ENCODE measurements at places on chromosomes 1 and 21.

DNA sequence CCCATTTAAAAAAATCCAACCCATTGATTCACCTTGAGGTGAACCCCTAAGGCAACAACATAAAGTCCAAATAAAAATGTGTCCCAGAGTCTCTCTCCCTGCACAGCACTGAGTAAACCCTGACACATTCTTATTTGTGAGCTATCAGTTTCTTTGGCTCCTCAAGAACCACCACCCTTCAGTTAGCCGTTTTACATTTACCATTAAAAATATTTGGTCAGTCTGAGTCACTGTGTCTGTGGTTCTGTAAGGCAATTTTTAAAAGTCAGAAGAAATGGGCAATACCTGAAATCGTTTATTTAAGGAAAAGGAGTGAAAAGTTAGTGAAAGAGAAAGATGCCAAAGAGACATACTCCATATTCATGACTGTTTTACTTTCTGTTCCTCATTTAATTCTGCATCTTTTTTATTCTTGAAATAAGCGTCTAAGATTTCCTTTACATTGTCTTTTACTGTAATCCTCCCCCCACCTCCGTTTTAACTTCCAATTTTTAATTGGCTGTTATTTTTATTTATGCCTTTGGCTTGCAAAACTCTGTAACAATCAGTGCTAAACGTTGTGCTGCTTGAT, 91.7 kb upstream of the IVNS1ABP start:
- DNase-seq: no peak

- no peak for DNase-seq
These were observed 13.2 kb downstream of the VPS45 start for GRCh38 chr1:150080784-150081183.

DNA sequence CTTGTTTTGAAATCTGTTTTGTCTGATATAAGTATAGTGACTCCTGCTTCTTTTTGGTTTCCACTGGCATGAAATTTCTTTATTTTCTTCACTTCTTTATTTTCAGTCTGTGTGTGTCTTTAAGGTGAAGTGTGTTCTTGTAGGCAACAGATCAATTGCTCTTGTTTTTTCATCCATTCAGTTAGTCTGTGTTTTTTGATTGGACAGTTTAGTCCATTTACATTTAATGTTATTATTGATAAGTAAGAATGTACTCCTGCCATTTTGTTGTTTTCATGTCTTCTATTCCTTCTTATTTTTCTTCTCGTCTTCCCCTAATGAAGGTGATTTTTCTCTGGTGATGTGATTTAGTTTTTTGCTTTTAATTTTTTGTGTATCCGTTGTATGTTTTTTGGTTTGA, 487.7 kb upstream of the PBX1 start:
- DNase-seq: no peak

GRCh38 chr1:161091093-161091492, 1.7 kb upstream of the NECTIN4 start:
- no peak for DNase-seq

GRCh38 chr1:3477241-3477995, 23.0 kb downstream of the ARHGEF16 start:
- DNase-seq: no peak

- DNase-seq: no peak
These were observed 283.8 kb downstream of the CACNA1E start for GRCh38 chr1:181767001-181767708.

DNA sequence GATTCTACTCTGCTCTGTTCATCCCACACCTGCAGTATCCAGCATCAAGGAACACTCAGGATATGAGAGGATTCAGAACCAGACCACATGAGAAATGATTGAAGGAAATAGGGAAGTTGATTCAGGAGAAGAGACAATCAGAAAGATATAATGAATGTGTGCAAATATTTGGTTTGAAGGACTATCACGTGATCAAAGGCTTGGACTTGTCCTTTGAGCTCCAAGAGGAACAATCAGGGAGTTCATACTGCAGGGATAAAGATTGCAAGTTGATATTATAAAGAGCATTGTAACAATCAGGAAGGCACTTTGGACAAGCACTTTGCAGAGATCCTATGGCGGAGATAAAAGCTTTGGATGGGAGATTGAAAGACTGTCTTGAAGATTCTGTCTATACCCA, 13.9 kb upstream of the PIGM start:
- no peak for DNase-seq

DNA sequence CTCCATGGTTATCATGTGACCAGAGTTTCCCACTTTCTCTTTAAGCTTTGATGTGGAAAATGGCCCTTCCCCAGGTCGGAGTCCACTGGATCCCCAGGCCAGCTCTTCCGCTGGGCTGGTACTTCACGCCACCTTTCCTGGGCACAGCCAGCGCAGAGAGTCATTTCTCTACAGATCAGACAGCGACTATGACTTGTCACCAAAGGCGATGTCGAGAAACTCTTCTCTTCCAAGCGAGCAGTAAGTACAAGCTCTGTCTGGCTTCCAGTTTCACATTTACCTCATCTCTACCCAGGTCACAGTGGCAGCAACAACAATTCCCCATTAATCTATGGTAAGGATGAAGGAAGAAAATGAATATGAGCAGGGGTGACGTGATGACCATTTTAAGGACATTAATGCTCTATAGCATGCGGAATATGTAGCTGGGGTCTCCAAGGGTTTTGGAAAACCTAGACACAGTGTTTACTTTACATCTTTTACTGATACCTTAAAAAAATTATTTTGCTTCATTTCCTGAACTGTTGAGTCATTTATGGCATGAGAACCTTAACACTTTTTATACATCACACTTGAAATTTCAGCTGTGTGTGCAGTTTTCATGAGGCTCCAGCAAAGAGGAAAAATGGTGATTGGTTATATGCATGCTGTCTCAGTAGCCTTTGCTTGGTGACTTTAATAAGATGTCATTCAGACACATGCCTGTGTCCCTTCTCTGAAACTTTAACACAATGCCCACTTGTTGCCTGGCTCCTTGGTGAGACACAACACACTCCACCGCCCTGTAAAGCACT, 286.3 kb upstream of the SGIP1 start:
- DNase-seq: no peak

GRCh38 chr1:204171751-204172178, 5.6 kb upstream of the REN start:
- no peak for DNase-seq

DNA sequence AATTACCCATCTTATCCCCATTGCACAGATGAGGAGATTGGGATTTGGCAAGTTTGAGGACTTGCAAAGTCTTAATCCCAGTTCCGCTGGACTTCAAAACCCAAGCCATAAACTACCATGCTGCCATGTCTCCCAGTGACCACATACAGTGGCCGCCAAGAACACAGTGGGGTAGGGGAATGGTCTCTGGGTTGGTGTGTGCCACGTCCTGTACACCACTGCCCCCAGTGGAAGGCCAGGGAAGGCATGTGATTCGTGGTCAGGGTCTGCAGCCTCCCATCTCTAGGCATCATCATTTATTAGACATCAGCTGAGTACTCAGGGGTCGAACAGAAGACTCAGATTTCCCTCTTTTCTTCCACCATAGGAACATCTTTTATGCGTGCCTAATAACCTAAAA, 76.0 kb downstream of the MAN1C1 start:
- no peak for DNase-seq

DNA sequence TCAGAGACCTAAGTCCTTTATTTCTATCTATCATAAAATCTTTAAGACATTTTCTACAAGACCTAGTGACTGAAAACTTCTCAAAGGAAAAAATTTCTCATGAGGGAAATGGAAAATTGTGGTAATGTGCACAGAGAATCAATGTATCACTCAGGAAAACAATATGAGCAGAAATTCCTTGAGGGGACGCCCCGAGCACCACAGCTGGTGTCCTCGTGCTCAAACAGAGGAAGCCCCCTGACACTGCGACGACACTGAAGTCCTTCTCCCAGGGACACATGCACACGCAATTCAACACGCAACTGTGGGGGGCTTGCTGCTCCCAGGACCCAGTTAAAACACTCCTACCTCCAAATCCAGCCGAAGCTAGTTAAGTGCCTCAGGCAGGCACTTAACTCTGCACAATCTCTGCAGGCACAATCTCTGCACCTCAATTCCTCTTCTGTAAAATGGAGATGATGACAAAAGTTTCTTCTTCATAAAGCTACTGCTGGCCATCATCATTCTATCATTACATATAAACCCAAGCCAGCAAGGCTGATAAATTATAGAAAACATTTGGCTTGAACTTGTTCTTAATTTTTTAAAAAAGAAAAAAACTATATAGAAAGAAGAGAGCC, 16.0 kb downstream of the ZBTB17 start:
- DNase-seq: no peak

- no peak for DNase-seq
These were observed 8.5 kb downstream of the AZIN2 start for GRCh38 chr1:33089457-33089856.

DNA sequence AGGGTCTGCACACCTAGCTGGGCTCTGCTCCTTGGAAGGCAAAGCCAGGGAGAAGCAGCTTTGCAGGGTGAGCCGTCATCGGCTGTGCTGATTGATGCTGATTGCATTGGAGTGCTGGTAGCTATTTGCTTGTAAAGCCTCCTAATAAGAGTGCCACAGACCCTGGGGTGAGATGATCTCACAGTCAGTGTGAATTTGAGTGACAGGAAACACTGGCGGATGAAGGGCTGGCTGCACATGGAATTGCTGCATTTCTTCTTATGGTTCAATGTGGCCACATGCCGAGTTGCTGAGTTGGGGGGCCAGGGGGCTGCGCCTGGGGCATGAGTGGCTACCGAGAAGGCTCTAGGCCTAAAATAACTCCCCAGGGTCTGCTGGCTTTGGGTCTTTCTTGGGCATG, 138.2 kb upstream of the CACNA1E start:
- no peak for DNase-seq

DNA sequence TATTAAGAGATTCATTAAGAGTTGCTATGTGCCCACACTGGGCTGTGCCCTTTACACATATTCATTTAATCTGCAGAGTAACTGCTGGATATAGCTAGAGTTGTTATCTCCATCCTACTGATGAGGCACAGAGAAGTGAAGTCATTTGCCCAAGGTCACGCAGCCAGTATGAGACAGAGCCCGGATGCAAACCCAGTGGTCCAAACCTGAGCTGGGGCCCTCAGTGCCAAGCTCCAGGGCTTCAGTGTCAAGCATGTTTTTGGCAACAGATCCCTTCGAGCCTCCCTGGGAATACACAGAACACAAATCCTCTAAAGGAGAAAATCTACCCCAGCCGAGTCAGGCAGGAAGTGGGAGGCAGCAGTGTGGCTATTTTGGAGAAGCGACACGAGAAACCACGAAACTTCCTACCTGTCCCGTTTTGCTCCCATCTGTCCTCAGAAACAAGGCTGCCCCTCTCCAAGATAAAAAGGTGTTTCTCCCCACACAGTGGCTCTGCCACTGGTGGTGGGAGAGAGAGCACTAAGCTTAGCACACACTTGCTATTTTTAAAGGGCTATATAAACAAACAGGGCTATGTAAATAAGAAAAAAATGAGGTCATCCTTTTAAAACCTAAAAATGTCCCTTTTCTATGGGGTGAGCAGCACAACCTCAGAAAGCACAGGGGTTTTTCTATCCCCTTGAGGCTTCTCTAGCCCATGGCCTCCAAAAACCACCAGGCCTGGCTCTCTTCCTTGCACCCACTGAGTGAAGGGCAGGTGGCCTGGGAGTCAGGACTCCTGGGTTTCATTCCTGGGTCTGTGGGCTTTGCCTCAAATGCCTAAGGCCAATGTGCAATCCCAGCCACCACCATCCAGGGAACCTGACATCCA, 138.6 kb upstream of the EDN2 start:
- DNase-seq: no peak

- no peak for DNase-seq
These were observed 1.5 kb upstream of the PLK3 start for GRCh38 chr1:44798481-44799365.

DNA sequence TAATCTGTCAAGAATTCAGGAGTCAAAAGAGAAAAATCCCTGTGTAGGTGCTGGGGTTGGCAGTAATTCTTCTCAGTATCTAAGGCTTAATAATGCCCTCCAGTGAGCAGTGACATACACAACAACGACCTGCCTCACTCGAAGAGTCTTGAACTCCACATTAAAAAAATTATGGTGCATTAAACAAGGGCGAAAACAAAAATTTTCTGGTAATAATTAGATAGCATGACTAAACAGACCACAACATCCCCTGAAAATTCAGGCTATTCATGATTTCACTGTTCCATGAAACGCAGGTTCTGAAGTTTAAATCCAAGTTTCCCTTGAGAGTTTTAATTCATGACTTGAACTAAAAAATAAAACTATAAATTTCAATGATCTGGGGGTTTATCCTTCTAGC, 5.1 kb downstream of the SRSF4 start:
- no peak for DNase-seq

- no peak for DNase-seq
These were observed 101.3 kb upstream of the C8B start for GRCh38 chr1:57066980-57067610.

DNA sequence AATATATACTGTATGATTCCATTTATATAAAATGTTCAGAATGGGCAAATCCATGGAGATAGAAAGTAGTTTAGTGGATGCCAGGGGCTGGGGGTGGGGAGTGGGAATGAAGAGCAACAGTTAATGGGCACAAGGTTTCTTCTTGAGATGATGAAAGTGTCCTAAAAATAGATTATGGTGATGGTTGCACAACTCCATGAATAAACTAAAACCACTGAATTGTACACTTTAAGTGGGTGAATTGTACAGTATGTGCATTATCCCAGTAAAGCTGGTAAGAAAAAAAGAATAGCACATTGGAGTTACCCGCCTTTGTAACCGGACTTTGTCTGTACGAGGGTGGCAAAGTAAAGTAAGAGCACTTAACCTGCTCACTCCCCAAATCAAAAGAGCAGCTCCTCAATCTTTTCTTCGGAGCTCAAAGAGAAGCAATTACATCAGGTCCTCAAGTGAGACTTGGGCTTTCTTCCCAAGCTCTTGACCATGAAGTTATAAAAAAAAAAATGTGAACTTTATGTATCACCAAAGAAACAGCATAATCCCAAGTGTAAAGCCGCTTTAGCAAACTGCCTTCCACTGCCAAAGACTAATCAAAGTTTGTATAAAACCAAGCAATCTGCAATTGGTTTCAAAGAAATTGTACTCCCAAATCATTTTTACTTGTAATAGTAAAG, 32.1 kb downstream of the ALDH9A1 start:
- DNase-seq: no peak

- DNase-seq: no peak
These were observed 66.7 kb downstream of the TEX35 start for GRCh38 chr1:178579562-178579961.

- no peak for DNase-seq
These were observed 136.3 kb upstream of the SLC44A3 start for GRCh38 chr1:94683886-94684285.

GRCh38 chr1:230753586-230754251, 6.5 kb downstream of the CAPN9 start:
- DNase-seq: no peak
